Activated CD4-positive, alpha-beta T cell treated with anti-CD3 and anti-CD28 coated beads, Interleukin-2, amount 50 U/mL, for 24 hours (primary cell): ENCODE measurements at places on chromosomes 5 and 9.

DNA sequence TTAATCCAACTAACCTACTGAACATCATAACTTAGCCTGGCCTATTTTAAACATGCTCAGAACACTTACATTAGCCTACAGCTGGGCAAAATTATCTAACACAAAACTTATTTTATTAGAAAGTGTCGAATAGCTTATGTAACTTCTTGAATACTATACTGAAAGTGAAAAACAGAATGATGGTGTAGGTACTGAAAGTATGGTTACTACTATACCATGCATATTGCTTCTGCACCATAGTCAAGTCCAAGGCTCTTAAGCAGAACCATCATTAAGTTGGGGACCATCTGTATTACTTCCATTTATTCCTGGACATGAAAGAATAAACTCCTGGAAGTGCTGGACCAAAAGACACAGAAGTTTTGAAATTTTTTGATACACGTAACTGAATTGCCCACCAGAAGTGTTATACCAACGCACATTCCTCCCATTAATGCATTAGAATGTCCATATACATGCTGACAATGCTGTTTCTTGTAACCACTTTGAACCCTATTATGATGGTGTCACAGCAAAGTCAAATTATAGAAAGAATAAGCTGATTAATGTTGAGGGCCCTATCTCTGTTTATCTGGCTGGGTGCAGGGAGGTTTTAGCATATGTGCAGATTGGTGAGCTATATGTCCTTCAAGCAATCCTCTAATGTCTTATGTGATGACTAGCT is 375.7 kb downstream of the ACTL7B start:
- DNase-seq, result no peak

DNA sequence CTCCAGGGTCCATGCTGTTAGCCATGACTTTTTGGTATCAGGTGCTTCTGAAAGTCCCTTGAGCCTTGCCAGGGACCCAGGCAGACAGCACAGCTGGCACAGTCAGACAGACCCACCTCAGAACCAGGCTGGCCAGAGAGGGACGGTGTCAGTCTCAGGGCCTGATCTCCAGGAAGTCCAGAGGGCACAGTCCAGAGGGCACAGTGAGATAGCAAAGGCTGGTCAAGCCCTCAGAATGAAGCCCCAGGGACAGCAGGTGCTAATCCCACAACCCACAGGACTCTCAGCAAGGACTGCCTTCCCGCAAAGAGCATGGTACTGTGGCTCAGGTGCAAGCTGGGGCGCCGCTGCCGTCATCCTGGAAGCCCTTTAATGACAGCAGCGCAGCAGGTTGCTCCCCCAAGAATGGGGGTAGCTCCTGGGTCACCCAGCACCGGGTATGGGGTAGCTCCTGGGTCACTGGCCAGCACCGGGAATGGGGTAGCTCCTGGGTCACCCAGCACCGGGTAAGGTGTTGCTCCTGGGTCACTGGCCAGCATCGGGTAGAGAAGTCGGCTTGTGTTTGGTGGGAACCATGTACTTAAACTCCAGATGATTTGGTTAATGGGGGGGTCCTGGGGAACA is 105.6 kb upstream of the PHYKPL start:
- no peak for DNase-seq

DNA sequence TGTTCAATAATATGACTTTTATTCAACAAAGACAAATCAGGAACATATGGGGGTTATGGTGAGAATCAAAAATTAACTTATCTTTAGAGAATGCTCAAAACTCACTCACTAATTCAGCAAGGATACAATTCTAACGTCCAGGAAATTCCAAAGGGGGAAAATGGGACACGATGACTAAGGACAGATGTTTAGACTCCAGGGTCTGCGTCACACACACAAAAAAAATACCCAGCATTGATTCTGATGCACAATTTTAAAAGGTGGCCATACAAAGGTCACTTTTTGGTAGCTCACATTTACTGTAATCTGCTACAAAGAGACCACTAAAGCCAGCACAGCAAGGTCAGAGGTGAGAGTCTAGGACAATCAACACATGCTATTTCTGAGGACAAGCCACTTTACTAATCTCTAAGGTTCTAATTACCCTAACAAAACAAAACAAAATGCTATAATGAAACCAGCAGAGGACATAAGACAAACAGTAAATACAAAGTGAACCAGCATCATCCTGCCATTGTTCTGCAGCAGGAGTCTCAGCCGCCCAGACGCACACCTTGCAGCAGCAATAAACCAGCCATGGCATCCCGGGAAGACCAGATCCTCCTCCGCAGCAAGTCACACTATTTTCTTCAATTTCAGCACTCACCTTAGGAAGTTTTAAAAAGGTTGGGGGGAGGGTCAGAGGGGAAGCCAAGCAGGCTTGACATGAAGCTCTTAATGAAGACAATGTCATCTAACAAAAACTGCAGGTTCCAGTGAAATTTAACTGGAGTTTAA is 57.8 kb downstream of the TTC39B start:
- DNase-seq, result no peak

DNA sequence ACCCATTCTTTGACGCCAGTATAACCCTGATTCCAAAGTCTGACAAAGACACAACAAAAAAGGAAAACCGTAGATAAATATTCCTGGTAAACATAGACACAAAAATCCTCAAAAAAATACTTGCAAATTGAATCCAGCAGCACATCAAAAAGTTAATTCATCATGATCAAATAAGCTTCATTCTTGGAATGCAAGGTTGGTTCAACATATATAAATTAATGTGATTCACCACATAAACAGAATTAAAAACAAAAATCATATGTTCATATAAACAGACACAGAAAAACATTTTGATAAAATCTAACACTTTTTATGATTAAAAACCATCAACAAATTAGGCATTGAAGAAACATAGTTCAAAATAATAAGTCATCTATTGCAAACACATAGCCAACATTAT is 324.2 kb upstream of the TRPC7 start:
- DNase-seq, result no peak

DNA sequence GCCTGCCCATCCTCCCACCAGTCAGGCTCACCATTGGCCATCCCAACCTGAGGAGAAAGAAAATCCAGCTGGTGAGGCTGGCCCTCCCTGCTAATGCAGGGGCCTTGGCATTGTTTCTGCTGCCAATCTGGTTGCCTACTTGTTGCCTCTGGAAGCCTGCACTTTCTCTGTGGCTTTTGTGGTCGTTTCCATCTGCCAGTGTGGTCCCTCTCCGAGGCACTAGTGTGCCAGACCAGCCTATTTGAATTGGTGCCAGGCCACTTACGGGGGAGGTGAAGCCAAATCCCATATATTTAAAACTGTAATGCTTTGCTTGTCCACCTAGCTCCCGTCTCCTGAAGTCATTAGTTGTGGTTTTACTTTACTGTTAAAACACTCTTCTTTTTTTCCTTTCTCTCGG is 213.4 kb upstream of the ADAMTSL1 start:
- DNase-seq, result no peak

GRCh38 chr9:125258160-125258785 is 3.4 kb upstream of the GAPVD1 start:
- DNase-seq, result no peak

DNA sequence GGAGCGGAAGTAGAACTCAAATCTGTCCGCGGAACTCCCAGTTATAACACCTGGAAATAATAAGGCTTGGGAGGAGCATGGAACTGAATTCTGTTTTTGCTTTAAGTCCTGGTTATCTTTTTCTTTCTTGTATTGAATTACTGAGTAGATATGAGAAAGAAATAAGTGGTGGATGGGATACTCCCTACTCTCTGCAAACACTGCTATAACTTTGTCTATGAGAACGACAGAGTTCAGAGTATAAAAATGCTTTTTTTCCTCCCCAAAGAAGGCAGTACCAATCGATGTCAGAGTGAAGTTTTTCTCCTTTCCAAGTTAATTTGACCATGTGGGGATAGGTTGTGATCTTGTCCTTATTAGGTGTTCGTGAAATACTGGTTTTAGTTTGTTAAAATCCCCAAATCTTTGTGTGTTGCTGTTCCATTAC is 1.2 kb downstream of the RIC1 start:
- DNase-seq, result no peak

DNA sequence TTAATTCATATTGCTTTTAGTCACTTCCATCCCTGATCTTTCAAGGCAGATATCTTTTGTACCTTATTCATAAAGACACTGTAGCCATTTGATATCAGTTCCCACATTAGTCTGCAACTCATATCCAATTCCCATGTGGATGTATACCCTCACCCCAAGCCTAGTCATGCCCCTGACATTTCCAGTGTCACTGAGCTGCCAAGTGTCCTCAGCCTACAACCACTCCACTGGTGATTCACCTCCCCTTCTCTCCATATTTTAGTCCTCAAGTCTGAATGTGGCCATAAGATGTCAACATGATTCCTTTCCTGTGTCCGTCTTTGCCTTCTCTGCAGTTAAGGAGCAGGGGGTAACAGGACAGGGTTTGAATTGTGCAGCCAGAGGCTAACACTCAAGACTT is 346.9 kb downstream of the RAB3C start:
- DNase-seq, result no peak

- DNase-seq, result no peak
Measured at GRCh38 chr5:175889910-175890684, 18.7 kb downstream of the CPLX2 start.

DNA sequence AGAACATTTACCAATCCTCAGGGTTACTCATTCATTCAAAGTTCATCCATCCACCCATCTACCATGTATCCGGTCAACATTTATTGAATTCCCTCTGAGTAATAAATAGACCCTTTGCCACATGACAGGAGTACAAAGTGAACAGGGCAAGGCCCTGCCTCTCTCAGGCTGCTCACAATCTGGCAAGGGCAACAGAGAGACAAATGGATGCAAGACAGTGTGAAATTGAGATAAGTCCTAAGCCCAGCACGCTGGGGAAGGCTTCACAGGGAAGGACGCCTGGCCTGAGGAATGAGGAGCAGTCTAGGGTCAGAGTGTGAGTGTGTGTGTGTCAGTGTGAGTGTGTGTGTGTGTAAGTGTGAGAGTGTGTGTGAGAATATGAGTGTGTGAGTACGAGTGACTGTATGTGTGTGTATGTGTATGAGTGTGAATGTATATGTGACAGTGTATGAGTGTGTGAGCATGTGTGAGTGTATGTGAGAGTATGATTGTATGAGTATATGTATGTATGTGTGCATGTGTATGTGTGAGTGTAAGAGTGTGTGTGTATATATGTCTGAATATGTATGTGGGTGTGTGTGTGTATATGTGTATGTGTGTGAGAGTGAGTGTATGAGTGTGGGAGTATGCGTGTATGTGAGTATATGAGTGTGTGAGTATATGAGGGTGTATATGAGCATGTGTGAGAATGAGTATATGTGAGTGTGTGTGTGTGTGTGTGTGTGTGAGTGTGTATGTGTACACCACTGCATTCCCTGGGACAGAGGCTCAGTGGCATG is 145.6 kb downstream of the FSTL4 start:
- DNase-seq, result no peak

GRCh38 chr9:97934321-97935115 is 3.5 kb downstream of the HEMGN start:
- DNase-seq, result no peak

GRCh38 chr5:40983781-40984180 is 74.5 kb downstream of the C7 start:
- DNase-seq, result no peak

DNA sequence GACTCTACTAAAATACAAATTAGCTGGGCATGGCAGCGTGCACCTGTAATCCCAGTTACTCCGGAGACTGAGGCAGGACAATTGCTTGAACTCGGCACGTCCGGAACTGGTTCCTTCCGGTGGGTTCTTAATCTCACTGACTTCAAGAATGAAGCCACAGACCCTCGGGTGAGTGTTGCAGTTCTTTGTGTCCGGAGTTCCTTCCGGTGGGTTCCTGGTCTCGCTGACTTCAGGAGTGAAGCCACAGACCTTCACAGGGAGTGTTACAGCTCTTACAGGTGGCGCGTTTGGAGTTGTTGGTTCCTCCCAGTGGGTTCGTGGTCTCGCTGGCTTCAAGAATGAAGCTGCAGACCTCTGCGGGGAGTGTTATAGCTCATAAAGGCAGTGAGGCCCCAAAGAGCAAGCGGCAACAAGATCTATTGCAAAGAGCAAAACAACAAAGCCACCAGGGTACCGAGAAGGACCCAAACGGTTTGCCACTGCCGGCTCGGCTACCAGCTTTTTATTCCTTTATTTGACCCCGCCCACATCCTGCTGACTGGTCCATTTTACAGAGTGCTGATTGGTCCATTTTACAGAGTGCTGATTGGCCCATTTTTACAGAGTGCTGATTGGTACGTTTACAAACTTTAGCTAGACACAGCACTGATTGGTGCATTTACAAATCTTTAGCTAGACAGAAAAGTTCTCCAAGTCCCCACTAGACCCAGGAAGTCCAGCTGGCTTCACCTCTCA is 28.6 kb upstream of the SLC6A19 start:
- DNase-seq, result peak; percentile 9

DNA sequence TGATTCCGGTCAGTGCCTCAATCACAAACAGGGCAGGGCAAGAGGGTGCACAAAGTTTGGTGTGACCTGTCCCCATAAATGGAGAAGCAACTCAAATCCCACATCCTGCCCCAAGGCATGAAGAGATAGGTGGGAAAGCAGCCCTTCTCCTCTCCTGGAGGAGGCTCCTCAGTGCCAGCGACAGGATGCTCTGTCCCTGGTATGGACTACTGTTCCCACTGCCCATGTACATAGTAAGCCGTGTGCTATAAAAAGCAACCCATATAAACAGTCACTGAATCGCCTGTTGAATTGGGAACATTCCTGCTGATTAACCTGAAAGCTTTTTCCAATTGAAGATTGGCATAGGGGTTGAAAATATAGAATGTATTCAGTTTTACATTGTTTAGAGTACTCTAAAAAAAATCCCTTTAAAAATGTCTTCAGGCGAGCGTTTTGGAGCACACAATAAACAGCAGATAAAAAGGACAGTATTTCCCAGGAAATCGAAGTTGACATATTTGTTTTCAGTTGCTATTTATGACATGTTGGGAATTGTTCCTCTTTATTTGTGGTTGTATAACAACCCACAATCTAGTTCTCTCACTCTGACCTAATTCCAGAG is 513.9 kb downstream of the DIRAS2 start:
- no peak for DNase-seq
